GM10248 (cell line): ENCODE measurements at places on chromosomes 3 and 15.

GRCh38 chr15:59315914-59316451 is 56.7 kb downstream of the MYO1E start:
- DNase-seq = no peak

DNA sequence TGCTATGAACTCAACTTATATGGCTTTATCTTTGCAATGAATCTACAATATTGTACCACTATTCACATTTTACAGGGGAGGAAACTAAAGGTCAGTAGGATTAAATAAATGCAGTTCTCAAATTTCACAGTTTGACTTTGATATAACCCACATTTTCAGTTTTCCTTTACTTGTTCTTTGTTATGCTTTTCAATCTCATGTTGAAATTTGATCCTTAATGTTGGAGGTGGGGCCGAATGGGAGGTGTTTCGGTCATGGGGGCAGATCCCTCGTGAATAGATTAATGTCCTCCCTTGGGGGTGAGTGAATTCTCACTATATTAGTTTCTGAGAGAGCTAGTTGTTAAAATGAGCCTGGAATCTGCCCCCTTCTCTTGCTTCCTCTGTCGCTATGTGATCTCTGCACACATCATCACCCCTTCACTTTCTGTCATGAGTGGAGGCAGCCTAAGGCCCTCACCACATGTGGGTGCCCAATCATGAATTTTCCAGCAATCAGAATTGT is 44.7 kb downstream of the CD200 start:
- DNase-seq = no peak

GRCh38 chr3:134319931-134320330 is 54.3 kb downstream of the AMOTL2 start:
- DNase-seq = no peak

DNA sequence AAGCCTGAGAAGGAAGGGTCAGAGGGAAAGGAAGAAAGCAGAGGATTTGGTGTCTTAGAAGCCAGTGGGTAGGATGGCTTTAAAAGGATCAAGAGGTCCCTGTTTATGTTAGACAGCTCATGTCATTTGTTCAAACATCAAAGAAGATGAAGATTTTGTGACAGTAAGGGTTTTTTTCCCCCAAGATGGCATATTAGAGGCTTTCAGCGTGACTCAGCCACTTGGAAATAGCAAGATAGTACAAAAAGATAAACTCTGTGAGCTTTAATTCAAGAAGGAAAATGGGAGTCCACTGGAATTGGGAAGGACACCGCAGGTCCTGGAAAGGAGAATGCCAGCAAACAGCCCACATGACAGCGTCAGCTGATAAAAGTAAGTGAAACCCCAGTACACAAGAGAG is 467.1 kb upstream of the THBS1 start:
- DNase-seq = no peak

DNA sequence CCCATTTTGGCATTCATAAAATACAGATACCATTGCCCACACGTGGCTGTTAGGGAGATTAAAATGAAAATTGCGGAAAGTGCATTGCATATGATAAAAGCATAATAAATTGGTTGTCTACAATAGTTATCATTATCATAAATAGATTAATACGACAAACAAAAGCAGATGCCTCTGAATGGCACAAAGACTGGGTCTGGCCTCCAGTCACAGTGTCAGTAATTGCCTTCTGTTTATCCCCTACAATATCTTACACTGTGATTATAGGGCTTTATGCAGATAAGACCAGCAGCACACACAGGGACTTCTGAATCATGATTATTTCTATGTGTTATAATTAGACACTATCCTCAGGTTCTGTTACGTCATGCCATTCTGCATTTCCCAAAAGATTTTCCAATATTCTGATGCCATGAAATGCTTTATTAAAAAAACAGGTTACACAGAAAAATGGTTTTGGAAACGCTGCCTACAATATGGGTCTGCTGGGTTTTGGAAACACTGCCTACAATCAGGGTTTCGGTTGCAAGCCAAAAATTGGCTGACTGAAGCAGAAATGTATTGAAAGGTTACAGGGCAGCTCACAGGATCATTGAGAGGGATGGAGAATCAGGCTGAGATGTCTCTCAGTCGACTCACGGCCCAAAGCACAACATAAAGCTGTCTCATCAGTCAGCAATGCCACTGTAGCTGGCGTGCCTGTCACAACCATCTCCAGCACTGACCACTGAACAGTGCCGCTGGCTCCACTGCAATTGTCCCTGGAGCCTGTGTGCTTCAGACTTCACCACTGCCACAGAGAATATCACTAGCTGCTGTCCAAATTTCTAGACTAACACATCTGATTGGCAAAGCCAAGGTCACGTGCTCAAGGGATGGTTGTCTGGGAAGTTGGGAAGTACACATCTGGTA is 248.1 kb downstream of the ERC2 start:
- DNase-seq = no peak

- no peak for DNase-seq
These were observed 37.4 kb downstream of the THBS1 start for GRCh38 chr15:39618063-39618823.
